Stimulated activated CD4-positive, alpha-beta T cell treated with anti-CD3 and anti-CD28 coated beads, Interleukin-4, amount 100 ng/mL, for 48 hours (primary cell): ENCODE measurements at places on chromosomes 7 and 10.

- DNase-seq: no peak
These were observed 962.1 kb downstream of the KCNMA1 start for GRCh38 chr10:76675561-76675950.

- DNase-seq: no peak
These were observed 132.4 kb downstream of the DNAH11 start for GRCh38 chr7:21675255-21675654.

GRCh38 chr10:124672181-124672638, 72.0 kb downstream of the FAM53B start:
- no peak for DNase-seq

- no peak for DNase-seq
These were observed 169.2 kb downstream of the NOC3L start for GRCh38 chr10:94193466-94193924.

- no peak for DNase-seq
These were observed 14.3 kb downstream of the CPED1 start for GRCh38 chr7:121002757-121003200.
